ENCODE measurements at places on chromosomes 7 and 10.

DNA sequence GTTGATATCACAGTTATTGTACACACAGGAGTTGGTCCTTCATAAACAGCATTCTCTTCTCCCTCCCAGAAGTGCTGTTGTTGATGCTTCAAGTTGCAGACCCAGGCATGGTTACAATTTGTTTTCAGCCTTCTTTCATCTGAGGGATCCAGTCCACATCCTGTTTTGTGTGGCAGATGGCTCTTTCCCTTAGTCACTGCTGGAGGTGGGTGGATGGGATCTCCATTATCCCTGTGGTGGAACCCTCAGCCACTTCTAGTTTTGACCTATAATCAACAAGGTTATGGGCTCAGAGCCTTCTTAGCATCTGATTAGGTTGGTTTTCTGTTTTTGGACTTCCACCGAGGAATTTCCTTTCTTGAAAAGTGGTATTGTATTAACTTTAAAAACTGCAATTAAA lies 214.2 kb downstream of the SH2D4B start:
- DNase-seq: no peak

GRCh38 chr10:114087655-114088054 lies 44.0 kb downstream of the ADRB1 start:
- DNase-seq: no peak

GRCh38 chr7:148912151-148912550 lies 28.1 kb upstream of the EZH2 start:
- DNase-seq: no peak

GRCh38 chr7:93569189-93569588 lies 5.3 kb downstream of the CALCR start:
- no peak for DNase-seq

GRCh38 chr10:57460540-57460939 lies 807.2 kb downstream of the IPMK start:
- no peak for DNase-seq

DNA sequence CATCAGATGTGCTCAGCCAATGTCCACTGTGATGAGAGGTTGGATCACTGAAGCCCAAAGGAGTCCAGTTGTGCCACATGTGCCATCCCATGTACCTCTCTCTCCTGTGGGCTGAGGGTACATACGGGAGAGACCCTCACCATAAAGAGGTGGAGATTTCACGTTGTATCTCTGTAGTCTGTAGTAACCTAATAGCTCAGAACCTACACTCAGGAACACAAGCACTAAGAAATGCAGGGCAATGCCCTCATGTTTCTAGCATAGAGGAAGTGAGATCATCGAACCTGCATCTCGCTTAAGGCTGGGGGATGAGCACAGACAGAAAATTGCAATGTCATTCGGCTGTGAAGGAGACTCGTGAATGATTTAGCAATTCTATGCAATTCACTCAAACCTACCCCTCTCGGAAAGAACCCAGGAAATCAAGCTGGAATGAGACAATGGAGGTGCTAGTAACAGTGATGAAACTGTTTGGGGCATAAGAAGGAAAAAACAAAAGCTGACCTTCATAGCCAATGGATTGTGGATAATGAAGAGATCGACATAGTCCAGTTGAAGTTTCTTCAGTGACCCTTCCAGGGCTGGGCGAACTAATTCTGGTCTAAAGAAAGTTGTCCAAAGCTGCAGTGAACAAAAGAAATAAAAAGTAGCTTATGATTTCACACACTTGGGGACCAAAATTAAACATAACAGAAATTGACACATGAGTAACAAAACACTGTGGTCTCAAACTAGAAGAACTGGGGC lies 80.3 kb upstream of the UCN3 start:
- no peak for DNase-seq

DNA sequence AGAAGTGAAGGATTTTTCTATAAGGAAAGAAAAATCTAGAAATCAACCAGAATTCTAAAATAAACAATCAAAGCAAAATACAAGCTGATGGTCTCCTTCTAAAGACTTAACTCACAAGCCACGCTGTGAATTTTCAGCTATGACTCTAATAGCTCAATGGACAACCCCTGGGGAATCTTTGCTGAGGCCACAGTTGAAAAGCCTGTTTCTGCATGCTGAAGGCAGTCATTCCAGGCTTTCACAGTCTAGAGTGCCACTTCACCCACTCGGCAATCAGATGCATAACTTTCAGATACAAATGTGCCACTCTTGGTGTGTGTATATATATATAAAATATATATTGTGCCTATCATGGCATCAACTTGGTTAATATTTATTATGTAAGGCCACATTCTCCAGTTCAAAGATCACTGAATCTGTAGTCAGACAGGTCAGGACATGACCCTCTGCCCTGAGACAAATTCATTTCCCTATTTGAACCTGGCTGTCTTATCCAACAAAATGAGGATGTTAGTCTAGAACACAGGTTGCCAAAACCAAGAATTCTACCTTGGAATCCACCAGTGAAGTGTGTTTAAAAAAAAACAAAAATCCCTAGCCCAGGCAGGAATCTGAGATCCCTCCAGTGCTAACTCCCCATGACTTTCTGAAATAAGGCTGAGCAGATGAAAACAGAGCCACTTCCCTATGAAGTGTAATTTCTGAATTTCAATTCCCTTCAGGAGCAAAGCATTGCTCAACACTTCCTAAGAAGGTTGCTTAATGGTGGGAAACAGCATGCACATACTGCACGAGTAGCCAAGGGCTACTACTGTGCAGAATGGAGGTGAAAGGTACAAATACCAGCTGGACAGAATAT lies 9.9 kb downstream of the LIPA start:
- no peak for DNase-seq

DNA sequence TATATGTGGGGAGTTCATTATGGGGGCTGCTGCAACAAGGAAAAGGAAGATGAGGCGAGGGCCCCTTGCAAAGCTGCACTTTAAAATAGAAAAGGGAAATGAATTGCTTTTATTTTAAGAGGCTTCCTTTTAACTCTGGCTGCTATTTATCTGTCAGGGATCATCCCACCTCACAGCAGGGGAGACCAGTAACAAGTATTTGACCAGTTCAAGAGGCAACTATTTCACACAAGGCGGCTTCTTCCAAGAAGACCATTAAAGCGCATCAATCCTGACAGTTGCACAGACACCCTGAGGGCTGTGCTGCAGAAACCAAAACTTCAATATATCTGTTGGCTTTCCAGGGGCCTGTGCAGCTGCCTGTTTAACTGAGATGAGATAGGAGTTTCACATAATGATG lies 1009.2 kb downstream of the SORCS3 start:
- DNase-seq: no peak

- DNase-seq: no peak
Observed at GRCh38 chr7:116524609-116525297, at the start of gene CAV1. Gene CAV1, plus strand, starts transcription at chr7:116525036. Its CDS starts 27 bp downstream, at chr7:116525063.

- DNase-seq: no peak
Observed at GRCh38 chr10:68811314-68812009, 15.9 kb upstream of the STOX1 start.

GRCh38 chr7:133846203-133846945 lies 280.8 kb upstream of the LRGUK start:
- DNase-seq: no peak

- DNase-seq: no peak
Observed at GRCh38 chr7:108046952-108047506, 44.1 kb upstream of the LAMB1 start.

DNA sequence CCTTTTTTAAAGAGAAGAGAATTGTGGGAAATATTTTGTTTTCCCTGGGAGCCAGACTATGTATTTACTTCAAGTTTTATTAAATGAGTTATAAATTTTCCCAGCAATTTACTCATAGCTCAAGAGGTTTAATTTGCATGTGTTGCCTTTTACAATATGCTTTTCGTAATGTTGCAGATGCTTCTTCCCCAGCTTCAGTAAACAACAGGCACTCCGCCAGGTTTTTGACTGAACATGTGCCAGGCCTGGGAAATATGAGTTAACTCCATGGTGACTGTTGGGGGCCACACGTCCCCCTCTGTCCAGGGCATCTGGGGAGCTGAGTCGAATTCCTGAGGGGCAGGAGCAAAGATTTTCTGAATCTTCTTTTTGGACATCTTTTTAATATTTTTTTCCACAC lies 545.7 kb downstream of the LRMDA start:
- no peak for DNase-seq

DNA sequence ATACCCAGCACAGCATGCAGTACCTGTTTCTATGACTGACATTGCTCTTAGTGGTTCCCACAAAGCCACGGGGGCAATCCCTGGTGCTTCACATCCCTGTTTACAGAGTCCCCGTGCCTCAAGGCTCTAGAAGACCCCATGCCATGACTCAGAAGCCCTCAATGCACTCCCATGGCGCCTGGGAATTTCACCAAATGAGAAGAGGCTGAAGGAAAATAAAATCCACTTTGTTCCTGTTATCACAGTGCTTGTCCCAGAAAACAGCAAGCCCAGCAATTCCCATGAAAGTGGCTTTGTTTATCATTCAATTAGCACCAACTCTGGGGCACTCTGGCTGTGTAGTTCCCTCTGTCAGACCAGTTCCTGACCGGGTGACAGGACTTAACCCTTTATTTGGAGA lies 268.3 kb downstream of the TNS3 start:
- DNase-seq: no peak

GRCh38 chr7:128265906-128266300 lies 24.8 kb downstream of the LEP start:
- no peak for DNase-seq

- no peak for DNase-seq
Observed at GRCh38 chr10:29252811-29253689, 35.8 kb upstream of the LYZL1 start.

DNA sequence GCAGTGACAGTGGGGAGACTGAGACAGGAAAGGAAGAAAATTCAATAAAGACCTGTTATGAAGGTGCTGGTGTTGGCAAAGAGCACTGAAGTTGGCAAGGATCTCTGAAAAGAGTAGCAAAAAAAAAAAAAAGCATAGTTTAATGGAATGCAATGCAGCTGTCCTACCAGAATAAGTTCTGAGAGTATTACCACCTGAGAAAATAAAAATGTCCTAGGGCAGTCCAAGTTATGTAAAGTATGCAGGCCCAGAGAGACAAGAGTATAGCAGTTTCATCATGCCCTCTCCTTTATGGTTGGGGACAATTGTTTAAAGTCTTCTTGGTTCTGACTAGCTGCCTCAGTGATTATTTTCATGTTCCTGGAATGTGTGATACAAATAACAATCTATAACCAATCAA lies 1092.8 kb downstream of the SORCS3 start:
- DNase-seq: no peak

DNA sequence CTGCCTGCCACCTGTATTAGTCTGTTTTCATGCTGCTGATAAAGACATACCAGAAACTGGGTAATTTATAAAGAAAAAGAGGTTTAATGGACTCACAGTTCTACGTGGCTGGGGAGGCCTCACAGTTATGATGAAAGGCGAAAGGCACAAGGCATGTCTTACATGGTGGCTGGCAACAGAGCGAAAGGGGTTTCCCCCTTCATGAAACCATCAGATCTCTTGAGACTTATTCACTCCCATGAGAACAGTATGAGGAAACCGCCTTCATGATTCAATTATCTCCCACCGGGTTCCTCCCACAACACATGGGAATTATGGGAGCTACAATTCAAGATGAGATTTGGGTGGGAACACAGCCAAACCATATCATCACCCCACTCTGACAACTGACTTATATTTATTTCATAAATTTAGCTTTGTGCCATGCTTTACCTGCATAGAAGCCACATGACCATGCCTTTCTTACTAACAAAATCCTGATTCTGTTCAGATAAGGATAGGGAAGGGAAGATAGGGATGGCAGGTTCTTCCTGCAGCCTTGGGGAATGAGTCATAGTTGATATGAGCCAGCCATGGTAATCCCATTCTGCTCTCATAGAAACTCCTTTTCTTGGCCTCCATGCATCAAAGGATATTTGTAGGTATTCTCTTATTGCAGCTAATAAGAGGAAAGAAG lies 191.3 kb upstream of the AGK start:
- DNase-seq: no peak

DNA sequence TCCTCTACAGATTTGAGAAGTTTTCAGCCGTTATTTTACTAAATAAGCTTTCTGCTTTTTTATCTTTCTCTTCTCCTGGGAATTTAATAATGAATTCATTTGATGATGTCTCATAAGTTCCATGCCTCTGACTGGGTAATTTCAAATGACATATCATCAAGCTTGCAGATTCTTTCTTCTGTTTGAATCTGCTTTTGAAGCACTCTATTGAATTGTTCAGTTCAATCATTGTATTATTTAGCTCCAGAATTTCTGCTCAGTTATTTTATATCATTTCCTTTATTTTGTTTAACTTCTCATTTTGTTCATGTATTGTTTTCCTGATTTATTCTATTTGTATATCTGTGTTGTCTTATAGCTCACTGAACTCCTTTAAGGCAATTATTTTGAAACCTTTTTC lies 196.9 kb upstream of the CNTNAP2 start:
- DNase-seq: no peak

GRCh38 chr7:112880818-112881418 lies 90.7 kb upstream of the TMEM168 start:
- no peak for DNase-seq

GRCh38 chr7:7476381-7476780 lies 59.3 kb downstream of the COL28A1 start:
- DNase-seq: no peak

- no peak for DNase-seq
Observed at GRCh38 chr7:69042138-69042537, 556.1 kb upstream of the AUTS2 start.

- no peak for DNase-seq
Observed at GRCh38 chr10:91683975-91684374, 51.1 kb upstream of the PPP1R3C start.

GRCh38 chr10:112539340-112539739 lies 92.3 kb downstream of the VTI1A start:
- DNase-seq: no peak

DNA sequence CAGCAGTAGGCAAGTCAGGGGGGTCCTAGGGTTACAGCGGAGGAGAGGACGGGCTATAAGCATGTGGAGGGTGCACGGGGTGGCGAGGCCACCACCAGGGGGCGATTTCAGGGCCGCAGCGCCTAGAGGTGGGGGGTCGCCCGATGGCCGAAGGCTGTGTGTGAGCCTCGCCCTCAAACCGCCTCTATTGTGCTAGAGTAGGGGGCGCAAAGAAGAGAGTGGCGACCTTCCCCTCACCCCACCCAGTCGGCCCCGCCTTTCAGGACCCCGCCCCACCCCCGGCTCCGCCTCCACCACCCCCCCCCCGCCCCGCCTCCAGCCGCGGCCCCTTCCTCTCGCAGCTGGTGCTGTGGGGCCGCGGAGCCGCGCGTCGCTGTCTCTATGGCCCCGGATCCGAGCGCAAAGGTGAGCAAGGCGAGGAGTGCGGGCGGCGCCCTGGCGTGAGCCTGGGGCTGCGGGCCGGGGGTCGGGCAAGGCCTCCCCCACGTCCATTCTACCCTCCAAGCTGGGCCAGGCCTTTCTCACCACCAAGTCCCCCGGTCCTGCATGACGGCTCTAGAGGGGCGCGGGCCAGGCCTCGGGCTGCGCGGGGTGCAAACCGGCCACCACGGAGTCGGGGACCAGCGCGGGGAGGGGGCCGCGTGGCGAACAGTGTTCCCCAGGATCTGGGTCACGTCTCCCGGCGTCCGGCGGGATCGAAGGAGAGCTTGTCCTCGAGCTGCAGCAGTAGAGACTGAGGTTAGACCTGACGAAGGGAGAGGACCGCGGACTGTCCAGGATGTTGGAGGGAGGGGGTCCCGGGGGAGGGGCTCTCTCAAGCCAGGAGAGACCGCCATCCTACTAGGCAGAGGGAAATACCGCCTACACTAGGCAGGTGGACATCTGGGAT lies at the start of gene SEMA4G:
SEMA4G (plus strand) TSS at position 318 of the 889 bp plus-strand sequence. CDS start 3,409 bp downstream, outside the sequence.
- DNase-seq: no peak
